ENCODE measurements at places on chromosomes 11 and 22. TPM values are rescaled to one million over a fixed set of nuclear protein-coding genes. Genes with fewer than 3 reads are reported as not detected.
A peak's percentile ranks its signal among the peaks of the same experiment; 100 is the strongest.

DNA sequence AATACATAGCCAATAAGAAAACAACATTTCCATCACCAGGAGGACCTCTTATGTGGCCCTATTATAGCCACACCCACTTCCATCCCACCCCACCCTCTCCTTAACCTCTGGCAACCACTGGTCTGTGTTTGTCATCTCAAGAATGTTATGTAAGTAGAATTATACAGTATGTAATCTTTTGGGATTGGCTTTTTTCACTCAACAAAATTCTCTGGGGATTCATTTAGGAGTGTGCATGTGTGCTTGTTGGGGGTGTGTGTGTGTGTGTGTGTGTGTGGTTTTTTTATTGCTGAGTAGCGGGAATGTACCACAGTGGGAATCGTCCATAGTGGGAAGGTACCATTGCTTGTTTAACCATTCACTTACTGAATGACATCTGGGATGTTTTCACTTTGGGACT is 5.2 kb downstream of the KCNJ5 start:
- no peak for DNase-seq

PTPRCAP gene
- 0.60 TPM for total RNA-seq

- DNase-seq, result peak; percentile 82
These were observed 12.1 kb downstream of the LRFN4 start for GRCh38 chr11:66868726-66869566.

GRCh38 chr11:56716379-56716854 is 17.5 kb downstream of the OR9G1 start:
- no peak for DNase-seq

ACCS gene
- total RNA-seq, result 0.29 TPM

Data from HepG2 (cell line).